ENCODE measurements at places on chromosomes 5 and 9.

DNA sequence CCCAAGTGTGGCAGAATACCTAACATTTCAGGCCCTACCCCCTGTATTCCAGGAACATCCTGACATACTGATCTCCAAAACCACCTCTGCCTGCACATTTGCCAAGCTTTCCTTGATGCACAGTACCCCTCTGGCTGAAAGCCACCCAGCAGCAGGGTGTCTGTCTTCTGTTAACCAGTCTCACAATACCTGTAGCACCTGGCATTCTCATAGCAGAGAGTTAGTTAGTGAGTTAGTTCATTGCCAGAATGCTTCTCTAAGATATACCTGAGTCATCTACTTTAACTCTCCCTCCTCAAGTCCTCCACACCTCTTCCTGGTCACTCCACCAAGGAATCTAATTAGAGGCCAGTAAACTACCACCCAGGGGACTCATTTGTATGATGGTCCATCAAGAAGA lies 46.1 kb upstream of the IL7R start:
- DNase-seq: no peak

DNA sequence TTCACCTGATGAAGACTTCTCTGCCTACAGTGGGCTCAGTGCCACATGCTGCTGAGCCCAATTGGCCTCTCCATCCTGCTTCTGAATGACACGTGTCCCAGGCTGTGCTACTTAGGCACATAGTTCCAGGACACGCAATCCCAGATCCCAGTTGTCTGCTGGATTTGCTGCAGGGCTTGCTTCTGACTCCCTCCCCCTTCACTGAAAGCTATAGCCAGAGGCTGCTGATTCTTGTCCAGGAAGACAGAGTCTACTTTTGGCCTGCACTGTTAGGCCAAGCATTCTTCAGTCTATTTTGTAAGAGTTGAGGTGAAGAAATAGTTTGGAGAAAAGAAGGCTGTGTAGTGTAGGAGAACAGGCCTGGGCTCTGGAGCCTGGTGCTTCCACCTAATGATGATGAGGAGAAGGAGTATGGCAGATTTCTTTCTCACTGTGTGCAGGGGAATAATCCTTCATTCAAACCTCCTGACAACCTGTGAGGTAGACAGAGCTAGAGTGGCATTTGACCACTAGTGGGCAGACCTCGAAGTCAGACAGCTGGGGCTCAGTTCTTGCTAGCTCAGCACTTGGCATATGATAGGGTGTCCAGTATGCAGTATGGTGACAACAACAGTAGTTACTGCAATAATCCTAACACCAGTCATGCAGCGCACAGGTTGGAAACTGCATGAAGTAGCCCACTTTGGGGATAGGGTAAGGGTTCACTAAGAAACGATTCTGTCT lies 19.5 kb upstream of the ASPN start:
- no peak for DNase-seq

DNA sequence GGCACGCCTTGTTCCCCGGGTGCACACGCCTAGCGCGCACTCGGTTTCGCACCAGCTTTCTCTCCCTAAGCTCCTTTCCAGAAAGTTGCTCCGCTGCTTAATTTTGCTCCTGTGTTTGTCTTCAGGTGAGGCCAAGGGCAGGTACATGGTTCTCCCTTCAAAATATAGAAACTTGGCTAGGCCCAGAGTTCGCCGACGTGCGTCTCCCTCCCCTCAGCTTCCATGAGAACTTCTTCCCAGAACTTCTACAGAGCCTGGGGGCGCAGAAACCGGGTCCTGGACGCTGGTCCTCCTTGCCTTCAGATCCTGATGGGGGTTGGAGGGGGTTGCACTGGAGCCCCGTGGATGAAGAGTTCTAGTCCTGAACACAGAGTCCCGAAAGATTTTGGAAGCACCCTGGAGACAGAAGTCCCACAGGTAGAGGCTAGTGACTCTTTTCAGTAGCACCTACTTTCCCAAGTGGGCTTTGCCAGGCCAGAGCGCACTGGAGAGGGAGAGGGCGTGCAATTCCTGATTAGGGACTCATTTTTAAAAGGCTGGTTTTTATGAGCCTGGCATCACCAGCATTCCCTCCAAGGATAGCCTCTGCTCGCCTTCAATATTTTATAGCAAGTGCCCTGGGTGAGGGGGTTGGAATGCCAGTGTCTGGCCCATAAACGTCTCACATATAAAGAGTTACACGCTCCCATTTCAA lies 128.4 kb downstream of the TMEM174 start:
- DNase-seq: no peak

GRCh38 chr5:74640954-74641734 lies 616 bp upstream of the ENC1 start:
- peak; percentile 77 for DNase-seq

- DNase-seq: no peak
Measured at GRCh38 chr5:23012842-23013241, 159.7 kb upstream of the CDH12 start.

- DNase-seq: peak; percentile 24
Measured at GRCh38 chr5:142036918-142037317, 24.1 kb upstream of the GNPDA1 start.

DNA sequence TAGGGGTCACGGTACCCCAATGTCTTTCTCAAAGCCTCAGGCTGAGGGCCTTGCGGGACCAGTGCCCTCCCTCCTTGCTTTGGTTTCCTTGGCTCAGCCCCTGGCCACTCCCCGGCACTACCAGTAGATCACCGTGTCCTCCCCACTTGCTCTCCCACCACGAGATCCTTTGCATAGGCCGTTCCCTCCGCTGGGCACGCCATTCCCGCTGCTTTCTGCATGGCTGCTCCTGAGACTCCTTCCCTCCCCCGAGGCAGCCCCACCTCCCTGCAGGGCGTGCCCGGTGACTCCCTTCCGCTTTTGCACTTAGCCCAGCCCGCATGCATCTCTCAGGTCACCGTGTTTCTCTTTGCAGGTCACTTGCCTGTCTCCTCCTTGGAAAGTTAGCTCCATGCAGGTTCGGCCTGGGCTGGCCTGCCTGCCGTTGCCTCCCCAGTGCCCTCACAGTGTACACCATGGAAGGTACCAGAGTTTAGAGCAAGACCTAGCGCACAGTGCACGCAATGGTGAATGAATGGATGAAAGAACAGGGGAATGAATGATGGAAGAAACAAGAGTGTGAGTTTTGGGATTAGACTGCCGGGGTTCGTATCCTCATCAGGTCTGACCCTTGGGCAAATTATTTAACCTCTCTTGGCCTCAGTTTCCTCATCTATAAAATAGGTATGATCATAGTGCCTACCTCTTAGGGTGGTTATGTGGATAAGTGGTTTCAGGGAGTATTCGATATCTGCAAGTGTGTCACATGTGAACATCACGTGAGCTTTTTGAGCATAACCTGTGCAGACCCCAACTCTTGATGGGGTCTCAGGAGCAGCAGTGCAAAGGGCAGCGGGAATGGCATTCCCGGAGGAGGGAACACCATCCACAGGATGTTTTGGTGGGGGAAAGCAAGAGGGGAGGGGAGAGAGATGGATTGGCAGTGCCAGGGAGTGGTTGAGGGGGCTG lies 214.3 kb downstream of the C9orf50 start:
- DNase-seq: no peak

DNA sequence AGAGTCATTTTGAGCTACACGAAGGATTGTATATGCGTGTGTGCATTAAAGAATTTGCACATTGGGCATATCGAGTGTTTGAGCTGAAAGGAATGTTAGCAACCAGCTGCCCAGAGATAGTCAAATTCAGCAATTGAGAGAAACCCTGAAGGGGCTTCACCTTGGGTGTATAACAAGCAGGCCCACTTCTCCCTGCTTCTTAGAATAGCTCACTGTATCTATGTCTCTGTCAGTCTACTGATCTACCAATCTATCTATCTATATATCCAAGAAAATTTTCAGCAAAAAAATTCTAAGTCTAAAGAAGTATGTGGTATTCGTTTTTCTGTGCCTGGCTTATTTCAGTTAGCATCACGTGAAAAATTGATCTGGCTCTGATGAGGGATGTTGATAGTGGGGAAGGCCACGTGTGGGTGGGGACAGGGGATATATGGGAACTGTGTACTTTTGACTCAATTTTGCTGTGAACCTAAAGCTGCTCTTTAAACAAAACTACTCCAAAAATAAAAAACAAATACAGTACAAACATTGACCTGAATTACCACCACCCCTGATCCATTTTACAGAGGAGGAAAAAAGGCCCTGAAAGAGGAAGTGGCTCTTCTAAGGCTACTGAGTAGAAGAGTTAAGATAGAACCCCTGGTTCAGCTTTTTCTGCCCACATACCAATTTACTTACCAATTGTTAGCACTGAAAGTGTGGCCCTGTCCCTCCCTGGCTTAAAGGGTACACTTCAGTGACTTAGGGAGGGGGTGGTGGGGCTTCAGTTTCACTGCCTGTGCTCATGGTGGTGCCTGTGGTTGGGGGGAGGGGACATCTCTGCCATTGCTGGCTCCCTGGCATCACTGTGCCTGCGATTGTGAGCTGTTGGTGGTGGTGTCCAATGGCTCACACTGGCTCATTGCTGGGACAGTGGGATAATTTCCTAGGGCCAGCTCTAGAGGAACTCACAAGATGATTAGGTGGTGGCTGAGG lies 141.8 kb downstream of the DOCK2 start:
- DNase-seq: no peak

DNA sequence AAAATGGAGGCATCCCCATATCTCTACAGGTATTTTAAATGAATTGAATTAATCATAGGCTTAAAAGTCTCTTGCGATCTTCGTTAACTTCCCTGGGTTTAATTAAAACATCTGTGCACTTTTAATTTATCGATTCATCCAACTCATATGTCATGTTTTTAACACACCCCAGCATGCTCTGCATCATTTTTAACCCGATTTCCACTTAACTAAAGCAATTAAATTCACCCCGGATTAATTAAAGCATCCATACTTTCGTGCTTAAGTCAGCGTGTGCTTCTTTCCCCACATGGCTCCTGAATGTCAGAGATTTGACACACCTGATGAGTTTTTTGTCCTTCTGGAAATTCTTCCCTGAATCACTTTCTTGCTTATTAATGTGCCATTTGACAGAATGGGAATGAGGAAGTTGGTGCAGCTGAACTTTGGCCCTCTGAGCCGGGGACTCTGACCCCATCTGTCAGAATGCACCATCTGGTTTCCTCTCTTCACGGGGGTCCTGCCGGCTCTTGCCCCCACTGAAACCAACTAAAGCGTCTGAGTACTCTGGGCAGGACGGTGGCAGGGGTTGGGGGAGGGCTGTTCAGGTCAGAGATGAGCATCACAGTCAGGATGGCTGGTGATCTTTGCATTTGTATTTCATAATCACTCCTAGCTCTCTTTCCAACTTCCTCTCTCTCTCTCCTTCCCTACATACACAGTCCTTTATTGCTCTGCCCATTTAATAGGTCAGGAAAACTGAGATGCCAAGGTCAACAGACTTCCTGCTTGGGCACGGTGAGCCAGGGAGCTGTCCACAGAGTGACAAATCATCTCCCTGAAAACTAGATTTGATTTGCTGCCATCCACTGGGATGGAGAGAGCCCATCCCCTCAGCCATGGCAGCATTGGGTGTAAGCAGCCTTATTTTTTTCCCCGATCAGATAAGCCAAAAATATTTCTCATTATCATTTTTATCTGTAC lies 180.3 kb upstream of the WWC1 start:
- DNase-seq: no peak

DNA sequence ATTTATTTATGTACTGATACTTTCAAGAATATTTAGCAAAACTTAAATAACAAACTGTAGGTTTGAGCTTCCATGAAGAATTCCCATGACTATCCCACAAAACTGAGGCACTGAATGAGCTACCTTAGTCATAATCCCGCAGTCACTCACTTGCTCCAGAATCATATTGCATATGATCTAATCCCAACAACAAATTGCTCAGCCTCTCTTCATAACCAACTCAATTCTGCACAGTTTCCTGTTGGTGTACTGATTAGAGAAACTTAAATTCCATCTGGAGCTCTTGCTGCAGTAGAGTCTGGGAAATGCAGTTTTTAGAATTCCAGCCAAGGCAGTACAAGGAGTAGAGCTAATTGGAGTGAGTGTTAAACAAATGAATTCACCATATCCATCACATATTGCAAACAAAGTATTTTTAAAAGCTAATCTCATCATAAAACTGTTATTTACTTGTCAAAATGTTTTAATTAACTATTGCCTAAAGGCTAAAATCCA lies 35.7 kb upstream of the CDH18 start:
- DNase-seq: no peak

DNA sequence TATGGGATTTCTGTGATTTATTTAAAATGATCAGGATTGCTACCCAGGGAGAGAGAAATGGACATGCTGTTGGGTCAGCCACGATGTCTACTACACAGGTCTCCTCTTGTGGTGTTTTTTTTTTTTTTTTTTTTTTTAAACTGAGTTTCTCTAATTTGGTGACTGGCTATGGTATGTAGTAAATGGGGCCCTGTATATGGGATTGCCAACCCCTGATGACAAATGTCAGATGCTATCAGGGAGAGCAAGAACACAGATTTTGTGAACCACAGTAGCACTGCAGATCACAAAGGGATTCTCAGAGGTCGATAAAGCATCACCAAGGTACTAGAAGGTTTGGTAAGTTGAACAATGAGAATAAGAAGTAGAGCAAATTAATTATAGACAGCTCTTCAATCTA lies 16.5 kb upstream of the TNFAIP8 start:
- DNase-seq: no peak

DNA sequence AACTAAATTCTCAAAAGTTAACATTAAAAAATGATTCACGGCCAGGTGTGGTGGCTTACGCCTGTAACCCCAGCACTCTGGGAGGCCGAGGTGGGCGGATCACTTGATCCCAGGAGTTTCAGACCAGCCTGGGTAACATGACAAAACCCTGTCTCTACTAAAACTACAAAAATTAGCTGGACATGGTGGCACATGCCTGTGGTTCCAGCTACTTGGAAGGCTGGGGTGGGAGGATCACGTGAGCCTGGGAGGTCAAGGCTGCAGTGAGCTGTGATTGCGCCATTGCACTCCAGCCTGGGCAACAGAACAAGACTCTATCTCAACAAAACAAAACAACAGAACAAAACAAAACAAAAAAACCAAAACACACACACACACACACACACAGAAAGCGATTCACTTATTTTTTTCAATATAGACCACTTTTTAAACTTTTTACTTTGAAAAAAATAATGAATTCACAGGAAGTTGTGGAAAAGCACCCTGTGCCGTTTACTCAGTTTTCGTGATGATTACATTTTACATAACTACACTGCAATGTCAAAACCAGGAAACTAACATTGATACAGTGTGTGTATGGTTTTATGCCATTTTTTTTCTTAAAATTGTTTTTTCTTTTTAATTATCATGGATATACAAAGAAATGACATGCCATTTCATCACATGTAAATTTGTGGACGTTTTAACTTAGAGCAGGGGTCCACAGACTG lies 73.7 kb downstream of the TENT4A start:
- DNase-seq: no peak

- DNase-seq: no peak
Measured at GRCh38 chr9:4985386-4986266, 554 bp downstream of the JAK2 start.

DNA sequence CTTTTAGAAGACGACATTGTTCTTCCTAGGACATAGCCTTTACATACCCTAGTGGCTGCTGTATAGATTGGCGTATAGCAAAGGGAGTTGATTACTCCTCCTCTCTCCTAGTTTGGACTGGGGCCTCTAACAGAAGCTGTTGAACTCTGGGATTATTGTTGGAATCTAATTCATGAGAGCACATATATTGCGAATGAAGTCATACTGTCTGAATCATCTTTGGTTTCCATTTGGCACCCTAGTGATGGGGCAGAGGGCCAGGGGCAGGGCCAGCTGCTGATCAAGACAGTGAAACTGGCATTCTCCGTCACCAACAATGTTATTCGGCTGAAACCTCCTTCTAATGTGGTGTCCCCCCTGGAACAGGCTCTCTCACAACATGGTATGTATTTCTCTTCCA lies 40.3 kb downstream of the NUP188 start:
- DNase-seq: no peak
